ENCODE measurements at places on chromosomes 2 and 18. TPM values are rescaled to one million over a fixed set of nuclear protein-coding genes. Genes with fewer than 3 reads are reported as not detected.
A peak's percentile ranks its signal among the peaks of the same experiment; 100 is the strongest.

DNA sequence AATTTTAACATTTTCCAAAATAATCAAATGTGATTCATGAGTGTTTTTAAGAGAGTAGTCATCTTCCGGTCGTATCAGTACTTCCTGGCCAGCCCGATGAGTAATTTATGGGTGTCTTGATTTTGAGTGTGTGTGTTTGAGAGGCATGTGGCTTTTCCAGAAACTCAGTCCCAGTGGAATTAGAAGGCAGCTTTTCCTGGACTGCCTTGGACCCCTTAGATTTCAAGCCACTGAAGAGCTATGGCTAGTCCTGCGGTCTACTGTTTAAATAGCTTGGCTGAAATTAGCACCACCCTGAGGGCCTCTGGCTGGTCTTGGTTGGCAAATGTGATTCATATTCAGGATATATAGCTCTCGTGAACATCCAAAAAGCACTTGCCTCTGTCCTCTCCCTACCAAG is 59.4 kb downstream of the HK2 start:
- peaks cover 30% of the 10 kb centered on the region for H3K36me3 ChIP-seq
- no peaks in the 10 kb centered on the region for H3K27me3 ChIP-seq
- no peaks in the 10 kb centered on the region for H3K4me1 ChIP-seq
- ATAC-seq: no peak
- no peak overlapping the region for H3K27ac ChIP-seq

- no peaks in the 10 kb centered on the region for H3K27me3 ChIP-seq
- H3K27ac ChIP-seq: no peak overlapping the region
- peaks cover 17% of the 10 kb centered on the region for H3K4me1 ChIP-seq
- no peak for ATAC-seq
- no peak overlapping the region for H3K4me3 ChIP-seq
These were observed 37.2 kb upstream of the ID2 start for GRCh38 chr2:8644605-8645175.

Gene TUBB8B
- total RNA-seq: not detected

DNA sequence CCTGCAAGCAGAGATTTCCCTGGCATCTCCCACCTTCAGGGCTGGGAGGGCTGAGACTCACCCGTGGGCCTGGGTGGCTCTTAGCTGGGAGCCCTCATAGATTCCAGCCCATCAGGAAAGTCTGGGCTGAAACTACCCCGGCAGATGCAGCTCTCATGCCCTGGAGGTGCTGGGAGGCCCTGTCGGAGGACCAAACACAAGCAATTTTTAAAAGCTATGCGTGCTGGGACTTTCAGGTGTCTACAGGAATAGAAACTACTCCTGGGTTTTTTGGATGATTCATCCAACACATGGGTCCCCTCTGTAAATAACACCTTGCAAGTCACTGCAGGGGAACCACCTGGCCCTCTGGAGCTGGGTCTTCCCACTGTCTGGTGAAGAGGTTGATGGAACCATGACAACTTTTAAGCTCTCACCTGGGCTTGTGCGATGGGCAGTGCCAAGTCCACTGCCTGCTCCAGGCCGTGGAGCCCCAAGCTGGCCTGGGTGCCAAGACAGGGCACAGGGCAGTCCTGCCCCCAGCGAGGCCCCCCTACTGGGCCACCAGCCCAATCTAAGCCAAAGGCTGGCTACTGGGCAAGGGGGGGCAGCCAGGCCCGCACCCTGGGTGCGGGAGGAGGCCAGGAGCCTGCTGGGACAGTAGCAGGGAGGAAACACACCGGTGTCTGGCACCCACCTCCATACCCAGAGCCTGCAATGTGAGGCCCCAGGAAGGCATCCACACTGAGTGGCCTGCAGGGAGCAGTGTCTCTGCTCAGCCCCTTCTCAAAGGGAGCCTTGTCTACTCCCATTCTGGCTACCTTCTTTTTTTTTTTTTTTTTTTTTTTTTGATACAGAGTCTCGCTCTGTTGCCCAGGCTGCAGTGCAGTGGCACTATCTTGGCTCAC is 1.1 kb upstream of the GPR55 start:
- no peak overlapping the region for H3K4me3 ChIP-seq
- H3K4me1 ChIP-seq: no peaks in the 10 kb centered on the region
- H3K27me3 ChIP-seq: peaks cover 7% of the 10 kb centered on the region
- H3K27ac ChIP-seq: no peak overlapping the region
- no peak for ATAC-seq

Gene FN1
- 4,986 TPM for total RNA-seq

Gene C2orf80
- total RNA-seq: not detected

DNA sequence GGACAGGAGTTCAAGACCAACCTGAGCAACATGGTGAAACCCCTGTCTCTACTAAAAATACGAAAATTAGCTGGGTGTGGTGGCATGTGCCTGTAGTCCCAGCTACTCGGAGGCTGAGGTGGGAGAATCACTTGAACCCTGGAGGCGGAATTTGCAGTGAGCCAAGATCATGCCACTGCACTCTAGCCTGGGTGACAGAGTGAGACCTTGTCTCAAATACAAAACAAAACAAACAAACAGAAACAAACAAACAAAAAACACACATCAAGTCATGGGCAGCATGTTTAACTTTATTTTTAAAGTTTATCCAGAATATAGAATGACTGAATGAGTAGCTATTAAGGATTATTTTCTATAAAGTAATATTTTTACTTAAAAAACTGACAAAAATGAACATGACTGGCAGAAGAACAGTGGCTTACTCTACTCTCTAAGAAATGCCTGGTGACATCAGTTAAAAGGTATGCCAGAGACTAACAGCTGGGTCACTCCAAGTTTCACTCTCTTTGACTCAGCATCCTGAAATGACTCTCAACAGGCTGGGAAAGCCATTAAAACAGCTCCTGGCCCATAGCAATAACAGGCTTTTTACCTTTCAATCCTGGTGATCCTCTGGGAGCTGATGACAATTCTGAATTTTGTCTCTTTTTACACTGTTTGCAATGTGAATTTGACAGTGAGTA is 281.6 kb upstream of the STON1 start:
- no peak overlapping the region for H3K4me3 ChIP-seq
- no peaks in the 10 kb centered on the region for H3K36me3 ChIP-seq
- peak overlapping the region; percentile 67 for H3K27ac ChIP-seq
- peaks cover 19% of the 10 kb centered on the region for H3K4me1 ChIP-seq
- ATAC-seq: peak; percentile 87

DNA sequence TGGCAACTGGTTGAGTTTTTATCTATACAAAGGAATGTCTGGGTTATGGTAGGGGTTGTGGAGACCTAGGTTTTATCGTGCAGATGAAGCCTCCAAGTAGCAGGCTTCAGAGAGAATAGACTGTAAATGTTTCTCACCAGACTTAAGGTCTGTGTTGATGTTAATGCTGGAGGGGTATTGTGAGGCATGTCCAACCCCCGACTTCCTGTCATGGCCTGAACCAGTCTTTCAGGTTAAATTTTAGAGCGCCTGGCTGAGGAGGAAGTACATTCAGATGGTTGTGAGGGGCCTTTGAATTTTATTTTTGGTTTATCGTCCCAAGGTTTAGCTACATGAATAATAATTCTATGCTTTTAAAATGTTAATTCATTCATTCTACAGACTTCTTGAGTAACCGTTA is 435.1 kb downstream of the DLGAP1 start:
- H3K36me3 ChIP-seq: no peaks in the 10 kb centered on the region
- H3K27me3 ChIP-seq: peaks cover 6% of the 10 kb centered on the region
- no peaks in the 10 kb centered on the region for H3K4me1 ChIP-seq
- ATAC-seq: no peak
- H3K27ac ChIP-seq: no peak overlapping the region

- H3K4me1 ChIP-seq: peaks cover 8% of the 10 kb centered on the region
- ATAC-seq: no peak
- H3K36me3 ChIP-seq: no peaks in the 10 kb centered on the region
- H3K4me3 ChIP-seq: peak overlapping the region; percentile 83
These were observed 1.6 kb downstream of the SESTD1 start for GRCh38 chr2:179263015-179263414.

Data from gastroesophageal sphincter (tissue), 4 donors.